ENCODE measurements at places on chromosomes 11 and 22. TPM values are rescaled to one million over a fixed set of nuclear protein-coding genes. Genes with fewer than 3 reads are reported as not detected.

- peaks cover 6% of the 10 kb centered on the region for H3K27me3 ChIP-seq
- H3K4me1 ChIP-seq: peaks cover 14% of the 10 kb centered on the region
- DNase-seq: no peak
- H3K36me3 ChIP-seq: no peaks in the 10 kb centered on the region
- H3K4me3 ChIP-seq: no peak overlapping the region
Observed at GRCh38 chr11:13101644-13102512, 92.8 kb downstream of the RASSF10 start.

DNA sequence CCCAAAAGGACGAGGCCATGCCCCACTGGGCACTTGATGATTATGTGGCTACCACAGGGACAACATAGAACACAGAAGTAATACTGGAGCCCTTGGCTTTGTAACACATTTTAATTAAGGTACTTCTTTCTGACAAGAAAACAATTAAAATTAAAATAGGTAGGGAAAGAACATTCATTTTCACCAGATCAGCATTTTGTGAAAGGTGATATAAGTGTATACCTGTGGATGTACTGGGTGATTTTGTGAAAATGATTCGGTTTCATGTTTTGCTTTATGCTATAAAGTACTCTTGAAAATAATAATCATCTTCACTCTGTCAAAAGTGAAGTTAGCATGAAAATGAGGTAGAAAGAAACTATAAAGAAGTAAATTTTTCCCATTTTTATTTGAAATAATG lies 876 bp downstream of the MS4A12 start:
- no peak overlapping the region for H3K27ac ChIP-seq
- no peaks in the 10 kb centered on the region for H3K4me1 ChIP-seq
- no peak overlapping the region for H3K4me3 ChIP-seq
- no peaks in the 10 kb centered on the region for H3K36me3 ChIP-seq
- DNase-seq: no peak

DNA sequence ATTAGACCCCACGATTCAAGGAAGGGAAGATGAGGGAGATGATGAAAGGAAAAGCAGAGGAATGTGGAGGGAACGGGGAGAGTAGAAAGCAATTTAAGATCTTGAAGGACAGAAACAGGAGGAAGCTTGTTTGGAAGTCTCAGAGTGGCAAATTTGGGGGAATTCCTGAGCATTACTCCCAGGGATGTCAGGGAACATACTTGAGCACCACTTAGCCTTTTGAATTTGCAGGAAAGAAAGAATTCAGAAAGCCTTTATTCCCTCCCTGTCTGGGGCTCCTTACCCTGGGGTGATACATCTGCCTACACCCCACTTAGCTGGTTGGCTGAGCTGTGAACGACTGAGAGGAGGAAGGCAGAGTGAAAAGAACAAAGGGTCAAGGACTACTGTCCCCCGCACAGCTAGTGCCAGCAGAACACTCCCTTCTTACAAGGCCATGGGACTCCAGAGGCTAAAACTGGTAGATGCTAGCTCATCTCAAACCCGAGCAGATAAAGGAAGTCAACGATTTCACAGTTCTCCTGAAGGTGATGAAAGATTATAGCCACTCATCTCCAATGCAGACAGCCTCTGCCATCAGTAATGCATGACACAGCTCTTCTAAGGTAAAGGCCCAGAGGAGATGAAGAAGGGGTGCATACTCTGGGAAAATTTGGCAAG lies 84.0 kb upstream of the AKIP1 start:
- no peak for DNase-seq
- no peaks in the 10 kb centered on the region for H3K27me3 ChIP-seq
- H3K27ac ChIP-seq: no peak overlapping the region
- no peaks in the 10 kb centered on the region for H3K36me3 ChIP-seq

- no peaks in the 10 kb centered on the region for H3K27me3 ChIP-seq
- DNase-seq: no peak
- H3K27ac ChIP-seq: no peak overlapping the region
- H3K4me3 ChIP-seq: no peak overlapping the region
- H3K36me3 ChIP-seq: no peaks in the 10 kb centered on the region
- H3K4me1 ChIP-seq: peaks cover 19% of the 10 kb centered on the region
Observed at GRCh38 chr11:126480015-126480409, 124.5 kb downstream of the ST3GAL4 start.

DNA sequence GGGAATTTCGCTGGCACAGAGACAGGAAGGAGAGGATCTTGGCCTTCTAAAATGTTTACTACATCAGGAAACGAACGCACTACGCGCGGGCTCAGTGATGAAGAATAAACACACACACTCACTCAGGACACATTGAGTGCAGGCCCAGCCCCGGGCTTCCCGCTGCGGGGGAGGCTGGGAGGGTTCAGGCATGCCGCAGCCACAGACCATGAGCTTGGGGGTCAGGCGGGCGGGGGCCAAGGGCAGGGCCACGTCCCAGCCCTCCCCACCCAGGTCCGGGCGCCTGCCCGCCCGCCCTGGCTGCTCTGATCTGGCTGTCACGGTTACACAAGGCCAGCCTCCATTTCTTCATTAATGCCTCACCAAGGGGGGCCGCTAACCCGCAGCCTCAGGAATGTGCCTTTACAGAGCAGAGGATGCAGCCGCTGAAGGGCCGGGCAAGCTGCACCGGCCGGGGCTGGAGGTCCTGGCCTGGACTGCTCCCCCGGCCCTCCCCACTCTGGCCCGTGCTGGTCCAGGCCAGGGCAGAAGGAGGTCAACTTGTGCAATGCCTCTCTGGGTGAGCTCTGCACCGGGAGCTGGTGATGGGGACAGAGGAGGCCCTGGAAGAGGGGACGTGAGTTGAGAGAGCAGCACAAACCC lies 41.7 kb downstream of the IGF2 start:
- no peaks in the 10 kb centered on the region for H3K27me3 ChIP-seq
- H3K27ac ChIP-seq: peak overlapping the region; percentile 91
- DNase-seq: peak; percentile 83
- peaks cover 42% of the 10 kb centered on the region for H3K4me1 ChIP-seq
- H3K4me3 ChIP-seq: no peak overlapping the region

DNA sequence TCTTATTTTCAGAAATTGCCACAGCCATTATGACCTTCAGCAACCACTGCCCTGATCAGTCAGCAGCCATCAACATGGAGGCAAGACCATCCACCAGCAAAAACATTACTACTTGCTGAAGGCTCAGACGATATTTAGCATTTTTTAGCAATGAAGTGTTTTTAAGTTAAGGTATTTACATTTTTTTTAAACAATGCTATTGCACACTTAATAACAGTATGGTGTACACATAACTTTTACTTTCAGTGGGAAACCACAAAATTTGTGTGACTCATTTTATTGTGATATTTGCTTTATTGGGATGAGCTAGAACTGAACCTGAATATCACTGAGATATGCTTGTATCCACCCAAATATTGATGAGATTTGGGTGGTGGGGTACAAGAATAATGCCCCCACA lies 110.9 kb downstream of the TSPAN18 start:
- no peak for DNase-seq
- H3K4me1 ChIP-seq: peaks cover 20% of the 10 kb centered on the region
- H3K4me3 ChIP-seq: no peak overlapping the region
- no peak overlapping the region for H3K27ac ChIP-seq

OR5B2 gene
- not detected for total RNA-seq

DNA sequence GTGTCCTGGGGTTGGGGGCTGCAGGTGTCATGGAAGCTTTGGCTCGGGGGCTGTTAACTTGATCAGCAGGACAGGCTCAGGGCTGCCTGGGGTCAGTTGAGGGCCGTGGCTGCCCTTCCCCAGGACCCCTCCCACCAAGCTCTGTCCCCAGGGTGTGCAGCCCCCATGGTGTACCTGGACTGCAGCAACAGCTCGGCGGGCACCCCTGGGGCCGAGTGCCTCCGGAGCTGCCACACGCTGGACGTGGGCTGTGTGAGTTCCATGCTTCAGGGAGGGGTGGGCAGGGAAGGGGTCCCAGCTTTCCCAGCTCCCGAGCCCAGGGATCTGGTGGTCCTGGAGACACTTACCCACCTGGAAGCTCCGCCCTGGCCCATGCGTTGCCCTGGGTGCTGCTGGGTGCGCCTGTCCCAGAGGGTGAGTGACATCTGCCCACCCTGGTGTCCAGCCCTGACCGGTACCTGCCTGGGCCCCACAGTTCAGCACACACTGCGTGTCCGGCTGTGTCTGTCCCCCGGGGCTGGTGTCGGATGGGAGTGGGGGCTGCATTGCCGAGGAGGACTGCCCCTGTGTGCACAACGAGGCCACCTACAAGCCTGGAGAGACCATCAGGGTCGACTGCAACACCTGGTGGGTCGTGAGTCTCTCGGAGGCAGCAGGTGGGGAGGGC lies 11.3 kb downstream of the MUC5B start:
- H3K27ac ChIP-seq: no peak overlapping the region
- H3K4me1 ChIP-seq: no peaks in the 10 kb centered on the region
- no peak overlapping the region for H3K4me3 ChIP-seq
- DNase-seq: peak; percentile 15
- H3K27me3 ChIP-seq: peaks cover 10% of the 10 kb centered on the region
- no peaks in the 10 kb centered on the region for H3K36me3 ChIP-seq

DNA sequence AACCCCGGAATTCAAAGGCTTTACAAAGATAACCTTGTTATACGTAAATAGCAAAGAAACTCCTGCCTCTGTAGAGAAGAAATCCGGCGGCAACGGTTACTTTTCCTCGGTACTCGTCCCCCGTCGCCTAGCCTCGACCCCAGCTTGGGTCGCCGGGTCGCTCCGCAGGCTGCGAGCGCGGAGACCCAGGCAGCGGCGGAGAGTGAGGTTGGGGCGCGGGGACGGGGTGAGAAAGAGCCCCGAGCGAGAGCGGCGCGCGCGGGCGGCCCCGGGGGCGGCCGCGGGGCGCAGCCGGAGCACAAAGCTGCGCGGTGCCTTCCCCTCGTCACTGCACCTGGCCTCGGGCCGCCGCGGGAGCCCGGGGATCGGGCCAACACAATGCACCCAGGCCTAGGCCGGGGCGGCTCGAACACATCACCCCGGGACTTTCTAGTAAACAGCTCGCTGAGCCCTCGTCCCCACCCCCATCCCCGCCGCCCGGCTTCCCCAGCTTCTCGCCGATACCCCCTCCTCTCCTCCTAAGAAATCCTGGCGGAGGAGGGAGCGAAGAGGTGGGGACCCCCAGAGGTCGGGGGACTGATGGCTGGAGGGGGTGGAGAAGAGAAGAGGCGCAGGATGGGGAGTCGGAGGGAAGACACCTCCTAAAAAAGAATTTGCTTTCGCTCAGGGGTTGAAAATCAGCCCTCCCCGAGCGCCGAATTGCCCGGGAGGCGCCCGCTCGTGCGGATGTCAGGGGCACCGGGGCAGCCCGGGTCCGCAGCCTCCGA lies 845 bp downstream of the MPPED2 start:
- peak overlapping the region; percentile 86 for H3K27ac ChIP-seq
- peak overlapping the region; percentile 94 for H3K4me3 ChIP-seq
- DNase-seq: peak; percentile 46
- no peaks in the 10 kb centered on the region for H3K4me1 ChIP-seq
- H3K36me3 ChIP-seq: no peaks in the 10 kb centered on the region
- H3K27me3 ChIP-seq: no peaks in the 10 kb centered on the region
